Sigmoid colon (tissue), 7 donors: ENCODE measurements at places on chromosomes 12 and 14. TPM values are rescaled to one million over a fixed set of nuclear protein-coding genes. Genes with fewer than 3 reads are reported as not detected.

CAMKK2 gene
- 21.6 TPM for total RNA-seq

APOF gene
- total RNA-seq, result not detected

CFAP251 gene
- total RNA-seq, result 0.68 TPM

GPN3 gene
- total RNA-seq, result 20.0 TPM

XPOT gene
- 26.9 TPM for total RNA-seq

CBLN3 gene
- total RNA-seq, result 8.9 TPM

GRCh38 chr14:61460718-61461611, 139.6 kb downstream of the PRKCH start:
- DNase-seq, result no peak

DNA sequence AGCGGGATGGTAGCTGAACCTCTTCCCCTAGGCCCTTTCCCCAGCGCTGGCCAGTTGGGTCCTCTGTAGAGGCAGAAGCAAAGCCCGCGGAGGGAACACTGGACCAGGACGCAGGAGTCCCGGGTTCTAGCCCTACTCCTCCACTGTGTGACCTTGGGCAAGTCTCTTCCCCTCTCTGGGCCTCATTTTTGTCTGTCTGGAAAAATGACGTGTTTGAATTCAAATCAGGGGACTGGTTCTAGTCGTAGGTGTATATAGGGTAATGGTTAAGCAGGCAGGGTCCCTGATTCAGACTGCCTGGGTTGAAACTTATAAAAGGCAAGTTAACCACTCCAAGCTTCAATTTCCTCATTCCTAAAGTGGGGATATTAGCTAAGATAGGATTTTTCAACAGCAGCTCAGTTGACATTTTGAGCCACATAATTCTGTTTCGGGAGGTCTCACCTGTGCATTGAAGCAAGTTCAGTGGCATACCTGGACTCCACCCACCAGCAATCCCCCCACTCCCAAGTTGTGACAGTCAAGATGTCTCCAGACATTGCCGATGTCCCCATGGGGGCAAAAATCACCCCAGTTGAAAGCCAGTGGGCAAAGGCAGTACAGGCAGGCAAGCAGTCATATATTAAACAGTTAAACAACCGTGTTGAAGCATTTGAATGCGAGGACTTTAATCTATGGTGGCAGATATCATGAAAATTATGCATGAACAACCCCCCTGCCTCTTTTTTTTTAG, 899 bp downstream of the TPCN1 start:
- DNase-seq, result no peak

GRCh38 chr12:130016194-130016593, 112.4 kb upstream of the TMEM132D start:
- DNase-seq, result no peak

DNA sequence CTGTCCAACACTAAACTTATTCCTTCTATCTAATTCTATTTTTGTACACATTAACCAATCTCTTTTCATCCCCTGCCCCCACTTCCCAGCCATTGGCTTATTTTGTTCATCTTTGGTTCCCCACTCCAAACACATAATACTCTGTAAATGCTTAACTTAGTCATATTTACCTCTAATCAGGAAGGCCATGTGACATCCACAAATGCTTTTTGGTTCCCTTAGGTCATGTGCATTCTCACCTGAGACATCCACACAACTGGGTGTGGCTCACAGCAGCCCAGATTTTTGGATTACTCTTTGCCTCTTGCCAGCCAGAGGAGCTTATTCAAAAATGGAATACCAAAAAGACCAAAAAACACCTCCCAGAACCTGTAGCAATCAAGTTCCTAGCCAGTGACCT, 28.4 kb downstream of the ARL1 start:
- DNase-seq, result no peak

- no peak for DNase-seq
Measured at GRCh38 chr14:100827101-100828021, 1.4 kb downstream of the MEG3 start.

GRCh38 chr12:121942145-121942718, 23.8 kb downstream of the CFAP251 start:
- no peak for DNase-seq

DNA sequence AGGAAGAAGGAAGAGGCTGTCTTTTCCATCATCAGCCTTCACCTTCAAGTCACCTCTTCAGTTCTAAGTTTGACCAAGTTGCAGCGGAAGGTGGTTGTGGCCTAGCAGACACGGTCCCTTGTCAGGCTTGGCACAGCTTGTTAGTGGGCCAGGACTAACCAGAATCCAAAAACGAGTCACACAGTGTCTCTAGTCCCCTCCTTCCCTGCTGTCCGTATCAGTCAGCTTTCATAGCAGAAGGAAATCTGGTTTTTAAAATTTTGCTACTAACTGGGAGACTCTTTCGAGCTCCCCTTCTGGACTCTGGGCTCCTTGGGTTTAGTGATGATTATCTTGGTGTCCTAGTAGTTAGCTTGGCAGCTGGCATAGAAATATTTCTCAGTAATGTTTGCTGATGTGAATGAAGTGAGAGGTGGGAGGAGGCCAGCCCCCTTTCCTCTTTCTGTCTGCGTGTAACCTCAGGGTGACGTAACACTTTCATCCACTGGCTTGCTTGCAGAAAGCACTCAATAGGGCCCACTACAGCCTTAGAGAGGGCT, 3.8 kb downstream of the ETV6 start:
- no peak for DNase-seq

DNA sequence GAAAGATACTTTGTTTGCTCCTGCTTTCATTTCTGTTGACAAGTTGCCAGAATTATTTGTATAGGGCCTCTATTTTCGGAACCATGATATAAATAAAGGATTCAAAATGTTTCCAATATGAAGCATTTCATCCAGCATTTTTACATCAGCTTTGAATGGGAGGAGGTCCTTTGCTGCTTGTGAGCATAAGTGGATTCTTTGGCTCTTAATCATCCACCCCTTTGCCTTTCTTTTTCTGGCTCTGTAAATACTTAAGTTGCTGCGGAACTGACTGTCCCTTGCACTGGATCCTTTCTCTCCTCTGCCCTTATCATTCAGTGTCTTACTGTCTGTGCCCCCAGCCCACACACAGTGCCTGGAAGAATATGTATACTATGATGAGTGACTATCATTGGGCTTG, 357.3 kb upstream of the RGS6 start:
- DNase-seq, result no peak
